NCI-H146 (cell line): ENCODE measurements at places on chromosomes 13 and 19.

GRCh38 chr13:38905081-38905480 lies 85.5 kb downstream of the STOML3 start:
- peak; percentile 74 for DNase-seq

GRCh38 chr13:23705583-23705982 lies 135.4 kb downstream of the TNFRSF19 start:
- DNase-seq, result no peak

DNA sequence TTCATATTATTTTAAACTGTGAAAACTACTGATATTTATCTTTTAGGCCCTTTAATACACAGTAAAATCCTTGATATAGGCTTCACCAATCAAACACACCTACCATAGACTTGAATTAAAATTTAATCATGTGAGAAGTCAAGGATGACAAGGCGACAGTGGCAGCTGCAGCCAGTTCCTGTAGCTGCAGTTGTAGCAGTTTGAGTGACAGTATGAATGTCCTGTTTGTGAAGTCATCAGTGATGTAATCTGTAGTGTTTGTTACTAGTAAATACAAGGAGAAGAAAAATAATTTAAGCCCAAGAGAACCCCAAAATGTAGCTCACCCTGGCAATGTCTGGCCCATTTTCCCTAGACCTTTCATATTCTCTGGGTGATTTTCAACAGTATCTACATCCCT lies 897.0 kb downstream of the SLITRK6 start:
- DNase-seq, result no peak

DNA sequence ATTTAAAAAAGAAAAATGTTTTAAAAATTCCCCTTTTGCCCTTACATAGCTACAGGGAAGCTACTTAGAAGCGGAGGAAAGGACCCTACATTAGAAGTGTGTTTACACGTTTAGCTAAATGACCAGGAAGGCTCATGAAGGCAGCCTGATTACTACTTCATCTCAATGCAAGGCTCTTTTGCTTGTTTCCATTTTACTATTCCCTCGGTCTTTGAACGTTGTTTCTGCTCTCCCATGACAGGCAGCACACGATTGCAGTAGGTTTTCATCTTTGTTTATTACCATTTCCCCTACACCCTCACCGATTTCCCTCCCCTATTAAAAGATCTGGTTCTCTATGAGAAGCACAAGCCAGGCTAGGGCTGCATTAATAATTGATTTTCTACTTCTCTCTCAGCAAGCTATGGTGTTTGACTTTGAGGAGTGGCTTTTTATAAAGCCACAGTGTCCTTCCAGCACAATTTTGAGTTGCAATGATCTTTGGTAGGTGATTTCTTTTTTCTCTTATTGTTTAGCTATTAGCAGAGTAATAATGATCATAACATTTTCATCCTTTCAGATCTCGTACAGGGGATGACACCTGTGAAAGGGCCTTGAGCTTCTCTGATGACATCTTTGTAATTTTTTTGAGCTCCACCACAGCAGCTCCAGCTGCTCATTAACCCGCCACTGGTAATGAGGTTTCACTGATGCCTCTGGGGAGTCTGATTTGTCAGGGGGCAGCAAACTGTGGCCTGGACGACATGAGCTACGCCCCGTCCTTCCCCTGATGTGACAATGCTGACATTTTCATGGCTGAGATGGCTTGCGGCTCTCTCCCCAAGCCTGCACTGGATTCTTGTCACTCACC lies 670.3 kb downstream of the UQCRFS1 start:
- no peak for DNase-seq

GRCh38 chr19:21900401-21900800 lies 64.4 kb upstream of the ZNF43 start:
- no peak for DNase-seq

- DNase-seq, result no peak
Measured at GRCh38 chr19:48249502-48250014, 6.2 kb downstream of the CARD8 start.

DNA sequence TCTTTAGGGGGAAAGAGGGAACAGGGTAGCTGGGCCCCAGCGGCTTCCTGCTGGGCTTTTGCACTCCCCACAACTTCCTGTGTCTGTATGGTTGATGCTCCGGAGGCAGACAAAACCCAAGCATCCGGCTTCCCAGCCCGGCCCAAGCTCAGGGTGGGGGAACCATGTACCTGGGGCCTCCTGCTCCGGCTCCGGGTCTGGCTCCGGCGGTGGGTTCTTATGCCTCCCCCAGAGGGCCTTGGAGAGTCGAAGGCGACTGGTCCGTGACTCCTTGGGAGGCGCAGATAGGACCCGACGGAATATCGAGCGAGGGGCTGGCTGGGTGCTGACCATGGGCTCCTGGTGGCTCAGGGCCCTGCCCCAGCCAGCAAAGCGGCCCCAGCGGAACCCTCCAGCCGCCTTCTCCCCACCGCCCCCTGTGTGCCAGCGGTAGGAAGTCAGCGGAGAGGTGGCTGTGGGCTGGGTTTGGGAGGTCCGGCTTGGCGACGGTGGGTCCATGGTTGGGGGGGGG lies 428 bp downstream of the RASAL3 start:
- DNase-seq, result no peak

DNA sequence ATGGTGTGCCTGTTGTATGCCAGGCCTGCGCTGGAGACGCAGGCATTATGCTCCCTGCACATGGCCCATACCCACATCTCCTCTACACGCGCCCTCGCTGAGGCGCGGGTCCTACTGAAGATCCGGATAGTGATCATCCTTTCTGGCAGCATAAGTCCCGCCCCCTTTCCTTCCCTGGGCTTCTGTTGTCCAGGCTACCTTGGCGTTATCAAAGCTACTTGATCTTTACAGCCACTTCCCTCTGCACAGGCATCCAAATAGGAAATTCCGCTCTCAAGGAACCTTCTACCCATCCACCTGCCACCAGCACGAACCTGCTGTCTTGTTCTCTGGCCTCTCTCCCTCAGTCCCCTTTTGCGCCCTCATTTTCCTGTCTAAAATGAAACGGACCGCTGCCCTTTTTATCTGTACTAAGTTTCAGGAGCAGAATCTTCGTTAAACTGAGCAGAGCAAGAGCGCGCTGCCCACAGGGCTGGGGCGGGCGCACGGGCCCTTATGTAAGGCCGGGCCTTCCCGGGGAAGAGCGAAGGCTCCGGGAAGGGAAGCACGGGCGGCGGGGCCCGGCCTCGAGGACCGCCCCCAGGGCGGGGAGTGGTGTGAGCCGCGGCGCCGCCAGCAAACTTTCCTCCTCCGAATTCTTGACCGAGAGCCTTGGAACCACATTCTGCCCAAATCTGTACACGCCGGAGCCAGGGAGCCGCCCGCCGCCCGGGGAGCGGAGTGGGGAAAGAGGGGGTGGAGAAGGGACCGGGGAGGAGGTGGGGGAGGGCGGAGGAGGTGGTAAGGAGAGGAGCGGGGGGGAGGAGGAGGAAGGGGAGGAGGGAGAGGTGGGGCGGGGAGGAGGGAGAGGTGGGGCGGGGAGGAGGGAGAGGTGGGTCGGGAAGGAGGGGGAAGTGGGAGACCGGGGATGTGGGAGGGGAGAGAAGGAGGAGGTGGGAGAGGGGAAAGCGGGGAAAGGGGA lies 920 bp upstream of the UBE2L5 start:
- peak; percentile 72 for DNase-seq

- DNase-seq, result no peak
Measured at GRCh38 chr13:44757671-44758070, 181.5 kb upstream of the TSC22D1 start.

GRCh38 chr13:62113179-62113578 lies 697.5 kb upstream of the PCDH20 start:
- no peak for DNase-seq

- DNase-seq, result no peak
Measured at GRCh38 chr19:48914181-48914580, 14.1 kb downstream of the NUCB1 start.

- no peak for DNase-seq
Measured at GRCh38 chr13:108267347-108267746, 2.2 kb upstream of the TNFSF13B start.

- DNase-seq, result no peak
Measured at GRCh38 chr19:15577184-15577771, 37.7 kb upstream of the CYP4F8 start.

DNA sequence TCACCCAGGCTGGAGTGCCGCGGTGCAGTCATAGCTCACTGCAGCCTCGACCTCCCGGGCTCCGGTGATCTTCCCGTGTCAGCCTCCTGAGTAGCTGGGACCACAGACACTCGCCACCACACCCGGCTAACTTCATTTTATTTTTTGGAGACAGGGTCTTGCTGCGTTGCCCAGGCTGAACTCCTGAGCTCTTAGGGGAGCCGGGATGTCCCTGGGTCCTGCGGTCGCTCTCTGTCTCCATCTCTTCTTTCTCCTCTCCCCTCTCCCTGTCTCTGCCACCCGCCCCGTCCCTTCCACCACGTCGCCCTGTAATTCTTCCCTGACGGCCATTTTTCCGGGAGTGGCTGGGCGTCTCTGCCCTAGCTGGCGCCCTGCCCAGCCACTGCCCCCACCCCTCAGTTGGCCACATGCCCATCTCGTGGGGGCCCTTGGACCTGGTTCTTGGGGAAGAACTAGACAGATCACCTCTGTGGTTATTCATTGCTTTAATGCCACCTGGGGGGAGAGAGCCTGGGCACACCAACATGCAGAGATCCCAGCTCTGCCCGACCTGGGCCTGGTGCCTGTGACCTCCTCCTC lies 18.9 kb downstream of the ARID3A start:
- no peak for DNase-seq

DNA sequence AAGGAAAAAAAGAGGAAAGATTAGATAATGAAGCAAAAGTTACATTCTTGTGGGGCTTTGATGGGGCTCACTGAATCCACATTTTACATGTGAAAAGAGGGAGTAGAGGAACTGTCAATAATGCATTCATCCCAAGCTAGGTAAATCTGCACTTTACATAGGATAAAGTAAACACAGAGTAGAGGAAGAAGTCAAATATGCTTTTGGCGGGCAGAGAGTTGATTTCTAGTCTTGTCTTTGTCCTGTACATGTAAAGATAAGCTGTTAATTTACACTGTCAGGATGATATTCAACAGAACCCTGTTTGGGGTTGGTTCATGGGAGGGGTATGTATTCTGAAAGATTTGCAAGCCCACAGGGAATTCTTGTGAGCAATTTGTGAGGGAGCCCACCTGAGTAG lies 18.0 kb upstream of the TNFRSF19 start:
- no peak for DNase-seq

- no peak for DNase-seq
Measured at GRCh38 chr13:77013853-77014542, 13.0 kb downstream of the FBXL3 start.

DNA sequence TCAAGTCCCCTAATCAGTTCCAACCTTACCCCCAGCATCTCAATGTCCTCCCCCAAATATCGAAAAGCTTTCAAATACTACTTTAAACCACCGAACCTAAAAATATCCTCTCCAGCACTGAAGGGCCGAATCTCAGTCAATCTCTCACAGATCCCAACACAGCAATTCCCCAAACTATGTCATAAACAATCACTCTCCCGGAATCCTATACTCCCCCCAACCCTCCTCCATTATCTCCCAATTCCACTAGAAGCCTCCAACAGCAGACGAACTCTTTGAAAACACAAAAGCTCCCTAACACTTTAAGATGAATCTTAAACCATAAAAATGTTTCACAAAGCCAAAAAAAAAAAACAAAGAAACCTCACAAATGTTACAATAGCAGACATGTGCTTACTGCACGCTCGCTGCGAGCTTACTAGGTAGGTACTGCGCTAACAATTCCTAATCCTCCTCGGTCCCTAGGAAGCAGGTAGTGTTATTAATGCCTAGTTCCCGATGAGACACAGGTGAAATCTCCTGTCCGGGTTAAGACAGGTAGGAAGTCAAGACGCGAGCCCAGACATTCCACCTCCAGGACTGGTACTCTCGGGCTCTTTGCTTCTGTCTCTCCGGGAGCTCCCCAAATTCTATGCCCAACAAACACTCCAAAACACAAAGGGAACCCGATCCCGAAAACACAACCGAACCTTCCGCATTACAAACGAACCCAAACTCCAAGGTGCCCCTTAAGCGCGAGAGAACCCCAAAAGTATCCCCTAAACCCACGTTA lies 14.2 kb downstream of the FBXO46 start:
- peak; percentile 48 for DNase-seq

GRCh38 chr13:45232591-45232990 lies 31.7 kb upstream of the KCTD4 start:
- no peak for DNase-seq

- DNase-seq, result no peak
Measured at GRCh38 chr19:14088634-14089411, 1.7 kb downstream of the SAMD1 start.

DNA sequence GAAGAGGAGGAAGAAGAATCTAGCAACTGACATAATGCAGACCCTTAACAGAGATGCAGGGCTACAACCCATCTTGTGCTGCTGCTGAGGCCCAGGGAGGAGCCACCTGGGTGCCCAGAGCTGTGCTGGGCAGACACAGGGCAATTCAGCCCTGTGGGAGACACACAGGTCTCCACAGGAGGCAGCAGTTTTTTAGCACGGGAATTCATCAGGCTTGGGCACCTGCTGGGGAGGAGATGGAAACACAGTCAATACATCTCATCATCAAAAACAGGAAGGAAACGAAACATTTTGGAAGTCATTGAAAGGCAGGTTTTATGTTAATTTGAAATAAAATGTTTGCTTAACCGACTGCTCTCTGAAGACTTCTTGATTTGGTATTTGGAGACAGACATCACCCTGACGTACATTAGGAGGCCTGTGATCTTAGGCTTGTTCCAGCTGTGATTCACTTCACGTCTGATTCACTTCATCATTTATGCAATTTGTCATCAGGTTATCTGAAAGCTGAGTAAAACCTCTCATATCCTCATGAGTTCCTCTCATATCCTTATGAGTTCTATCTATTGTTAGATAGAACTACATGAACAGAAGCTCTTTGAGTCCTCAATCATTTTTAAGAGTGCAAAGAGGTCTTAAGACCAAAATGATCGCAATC lies 77.4 kb downstream of the CYSLTR2 start:
- peak; percentile 12 for DNase-seq

- no peak for DNase-seq
Measured at GRCh38 chr19:42150911-42151361, 18.7 kb upstream of the POU2F2 start.

GRCh38 chr13:103067751-103068555 lies 1.7 kb upstream of the SLC10A2 start:
- DNase-seq, result peak; percentile 17

- DNase-seq, result no peak
Measured at GRCh38 chr13:80237646-80238045, 103.3 kb downstream of the SPRY2 start.

DNA sequence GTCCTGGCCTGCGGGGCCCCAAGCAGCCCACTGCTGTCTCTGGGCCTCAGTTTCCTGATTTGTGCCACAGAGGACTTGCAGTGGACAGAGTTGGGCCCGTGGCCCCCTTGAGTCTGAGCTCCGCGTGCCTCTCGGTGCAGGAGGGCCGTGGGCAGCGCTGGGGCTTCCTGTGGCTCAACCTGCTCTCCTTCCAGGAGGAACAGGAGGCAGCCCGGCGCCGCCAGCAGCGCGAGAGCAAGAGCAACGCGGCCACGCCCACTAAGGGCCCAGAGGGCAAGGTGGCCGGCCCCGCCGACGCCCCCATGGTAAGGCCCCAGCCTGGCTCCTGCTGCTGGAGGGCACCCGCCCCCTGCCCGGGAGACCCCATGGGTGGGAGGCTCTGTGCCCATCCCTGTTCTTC lies 25.9 kb downstream of the PLEKHJ1 start:
- no peak for DNase-seq
